ENCODE measurements at places on chromosomes 7 and 10.

DNA sequence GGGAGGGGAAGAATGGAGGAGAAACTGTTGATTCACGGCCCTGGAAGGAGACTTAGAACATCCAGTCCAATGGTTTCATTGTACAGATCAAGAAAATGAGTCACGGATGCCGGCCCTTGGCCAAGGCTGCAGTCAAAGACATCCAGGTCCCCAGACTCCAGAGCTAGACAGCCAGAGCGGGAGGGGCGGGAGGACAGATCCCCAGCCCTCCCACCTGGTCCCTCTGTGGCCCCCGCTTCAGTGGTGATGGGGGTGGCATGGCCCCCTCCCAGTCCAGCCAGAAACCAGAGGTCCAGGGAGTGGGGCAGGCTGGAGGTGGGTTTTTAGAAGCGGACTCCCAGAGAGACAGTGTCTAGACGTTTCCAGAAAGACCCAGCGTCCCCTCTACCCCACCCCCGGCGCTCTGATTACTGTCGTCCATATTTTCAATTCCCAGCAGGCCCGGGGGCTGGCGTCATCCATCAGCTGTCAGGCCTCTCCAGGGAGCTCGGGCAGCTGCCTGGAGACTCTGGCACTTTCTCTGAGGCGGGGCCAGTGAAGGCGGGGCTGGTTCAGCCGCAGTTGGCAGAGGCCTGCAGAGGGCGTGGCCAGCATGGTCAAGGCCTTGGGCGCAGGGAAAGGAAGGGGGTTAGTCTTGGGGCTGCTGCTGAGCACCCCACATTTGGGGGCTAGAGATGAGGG lies 8.0 kb upstream of the HSPB1 start:
- peak; percentile 91 for DNase-seq

GRCh38 chr7:97499204-97499603 lies 232.7 kb upstream of the TAC1 start:
- no peak for DNase-seq

- DNase-seq, result no peak
These were observed 16.2 kb upstream of the MTPAP start for GRCh38 chr10:30365278-30365677.

DNA sequence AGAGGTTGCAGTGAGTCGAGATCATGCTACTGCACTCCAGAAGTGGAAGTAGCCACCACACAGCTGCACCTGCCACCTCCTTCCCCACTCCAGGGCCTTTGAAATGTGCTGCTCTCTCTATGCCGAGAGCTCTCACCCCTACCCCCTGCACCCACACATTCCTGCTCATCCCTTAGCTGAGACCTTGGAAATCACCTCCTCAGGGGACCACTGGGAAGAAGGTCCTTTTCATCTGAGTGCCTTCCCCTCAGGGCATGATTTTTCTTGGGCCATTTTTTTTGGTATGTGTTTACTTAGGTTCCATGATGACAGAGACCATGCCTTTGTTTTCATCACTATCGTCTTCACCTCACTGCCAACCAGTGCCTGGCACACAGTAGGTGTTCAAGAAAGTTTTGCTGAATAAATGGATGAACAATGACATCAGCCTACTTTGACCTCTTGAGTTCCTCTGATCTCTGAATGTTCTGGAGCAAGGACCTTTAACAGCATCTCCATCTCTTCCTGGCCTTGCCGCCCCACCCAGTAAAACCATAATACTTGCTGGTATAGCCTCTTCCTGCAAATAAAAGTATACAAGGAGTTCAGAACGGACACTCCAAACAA lies 166.6 kb upstream of the KLF14 start:
- no peak for DNase-seq

GRCh38 chr10:99975106-99975829 lies 34.5 kb downstream of the DNMBP start:
- no peak for DNase-seq

GRCh38 chr10:101986624-101986971 lies 69.4 kb downstream of the ARMH3 start:
- DNase-seq, result no peak

DNA sequence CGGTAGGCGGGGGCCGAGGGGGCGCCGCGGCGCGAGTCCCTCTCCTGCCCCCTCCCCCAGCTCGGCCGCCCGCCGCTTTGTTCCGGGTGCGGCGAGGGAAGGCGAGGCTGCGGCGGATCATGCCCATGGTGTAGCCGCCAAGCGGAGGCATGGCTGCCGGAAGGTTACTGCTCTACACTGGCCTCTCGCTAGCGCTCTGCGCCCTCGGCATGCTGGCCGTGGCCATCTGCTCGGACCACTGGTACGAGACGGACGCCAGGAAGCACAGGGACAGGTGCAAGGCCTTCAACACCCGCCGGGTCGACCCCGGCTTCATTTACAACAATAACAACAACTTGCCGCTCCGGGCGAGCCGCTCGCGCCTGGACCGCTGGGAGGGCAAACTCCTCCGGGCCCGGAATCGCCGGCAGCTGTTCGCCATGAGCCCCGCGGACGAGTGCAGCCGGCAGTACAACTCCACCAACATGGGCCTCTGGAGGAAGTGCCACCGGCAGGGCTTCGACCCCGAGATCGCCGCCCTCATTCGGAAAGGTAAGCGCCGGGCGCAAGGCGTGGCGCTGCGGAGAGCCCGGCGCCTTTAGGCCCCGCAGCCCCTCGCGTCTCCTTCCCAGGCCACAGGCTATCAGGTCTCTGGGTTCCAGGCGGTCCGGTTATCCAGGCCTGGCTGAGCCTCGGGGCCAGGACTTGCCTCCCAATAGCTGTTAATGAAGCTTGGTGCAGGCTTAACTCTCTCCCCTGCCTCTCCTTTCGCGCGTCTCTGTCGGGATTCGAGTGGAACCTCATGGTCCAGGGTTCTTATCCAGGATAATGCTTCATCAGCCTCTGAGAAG lies 513 bp downstream of the TMEM178B start:
- DNase-seq, result peak; percentile 16

DNA sequence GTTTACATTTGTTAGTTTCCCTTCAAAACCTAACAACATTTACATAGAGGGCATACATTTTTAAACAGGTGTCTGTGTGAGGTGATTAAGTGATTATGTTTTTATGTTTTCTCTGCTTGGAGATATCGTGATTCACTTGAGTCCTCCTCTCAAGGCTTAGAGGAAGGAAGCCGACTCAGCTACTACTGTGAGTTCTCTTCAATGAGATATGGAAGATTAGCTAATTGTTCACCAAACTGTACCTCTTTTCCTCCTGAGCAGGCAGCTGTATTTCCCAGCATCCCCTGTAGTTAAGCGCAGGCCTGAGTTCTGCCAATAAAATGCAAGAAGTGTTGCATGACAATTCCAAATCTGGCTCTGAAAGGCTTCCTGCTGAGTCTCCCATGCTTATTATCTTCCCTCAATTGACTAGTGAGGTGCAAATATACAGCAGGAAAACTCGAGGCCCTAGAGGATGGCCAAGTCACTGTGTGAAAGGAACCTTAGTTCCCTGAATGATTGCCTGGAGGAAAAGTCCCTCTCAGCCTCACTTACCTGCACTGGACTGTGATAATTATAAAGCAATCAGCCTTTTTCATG lies 528.7 kb downstream of the GRM8 start:
- no peak for DNase-seq

DNA sequence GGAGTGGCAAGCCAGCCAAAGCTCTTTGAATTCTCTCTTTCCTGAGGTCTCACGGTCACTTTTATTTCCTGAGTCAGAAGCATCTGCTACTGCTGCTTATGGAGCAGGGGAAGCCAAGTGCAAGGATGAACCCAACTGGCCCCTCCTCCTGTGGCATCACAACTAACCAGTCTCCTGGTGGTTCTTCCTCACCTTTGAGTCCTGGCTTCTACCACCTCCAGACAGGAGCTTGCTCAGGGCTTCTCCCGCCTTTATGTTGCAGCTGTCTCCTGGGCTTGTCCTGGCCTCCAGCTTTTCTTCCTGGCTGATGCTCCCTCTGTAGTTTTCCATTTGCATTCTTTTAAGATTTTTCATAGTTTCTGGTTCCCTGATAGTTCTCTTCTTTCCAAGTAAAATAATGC lies 349.7 kb upstream of the NRP1 start:
- DNase-seq, result no peak

- no peak for DNase-seq
These were observed 15.3 kb downstream of the CALML3 start for GRCh38 chr10:5540080-5540479.

DNA sequence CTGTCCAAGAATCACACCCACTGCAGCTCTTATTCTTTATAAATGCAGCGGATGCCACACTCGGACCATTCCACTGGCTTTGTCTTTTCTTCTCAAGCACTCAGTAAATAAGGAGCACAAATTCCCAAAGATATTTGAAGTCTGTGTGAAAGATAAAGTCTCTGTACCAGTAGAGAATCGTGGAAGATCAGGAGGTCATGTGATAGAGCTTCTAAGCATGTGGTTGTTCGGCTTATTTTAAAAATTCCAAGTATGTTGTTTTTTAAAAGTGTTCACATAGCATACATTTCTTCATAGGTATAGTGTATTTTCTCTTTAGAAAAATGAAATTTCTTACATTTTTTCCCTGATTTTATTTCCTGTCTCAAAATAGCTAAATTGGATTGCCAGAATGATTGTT lies 75.8 kb downstream of the NOC3L start:
- DNase-seq, result no peak

DNA sequence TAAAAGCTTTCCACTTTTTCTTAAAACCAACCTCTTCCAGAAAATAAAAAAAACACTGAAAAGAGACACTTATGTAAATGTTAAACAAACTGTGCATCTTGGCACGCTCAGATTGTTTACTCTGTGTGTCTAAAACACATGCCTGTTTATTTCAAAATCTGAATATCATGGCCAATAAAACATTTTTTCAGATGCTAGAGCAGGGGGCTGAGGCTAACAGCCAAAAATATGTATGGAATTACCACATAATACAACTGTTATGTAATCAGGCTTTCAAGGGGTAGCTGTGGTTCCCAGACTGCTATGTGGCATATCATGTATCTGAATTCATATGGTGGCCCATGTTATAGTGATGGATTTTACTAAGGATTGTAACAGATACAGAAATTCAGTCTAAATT lies 130.4 kb downstream of the HIBADH start:
- peak; percentile 27 for DNase-seq

DNA sequence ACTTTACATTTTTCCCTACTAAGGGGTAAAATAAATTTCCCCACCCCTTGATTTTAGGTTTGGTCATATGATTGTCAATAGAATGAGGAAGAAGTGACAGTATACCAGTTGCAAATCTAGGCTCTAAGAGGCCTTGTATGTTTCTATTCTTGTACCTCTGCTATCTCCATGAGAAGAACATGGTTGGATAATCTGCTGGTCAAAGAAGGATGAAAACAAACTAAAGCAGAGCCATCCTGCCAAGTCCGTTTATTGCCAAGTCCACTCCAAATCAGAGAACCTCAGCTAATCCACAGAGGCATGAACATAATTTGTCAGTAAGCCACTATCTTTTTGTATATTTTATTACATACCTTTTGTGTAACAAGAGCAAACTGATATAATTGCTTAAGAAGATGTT lies 98.0 kb downstream of the CRPPA start:
- no peak for DNase-seq

- peak; percentile 48 for DNase-seq
These were observed 283.4 kb upstream of the FZD8 start for GRCh38 chr10:35925493-35925892.

DNA sequence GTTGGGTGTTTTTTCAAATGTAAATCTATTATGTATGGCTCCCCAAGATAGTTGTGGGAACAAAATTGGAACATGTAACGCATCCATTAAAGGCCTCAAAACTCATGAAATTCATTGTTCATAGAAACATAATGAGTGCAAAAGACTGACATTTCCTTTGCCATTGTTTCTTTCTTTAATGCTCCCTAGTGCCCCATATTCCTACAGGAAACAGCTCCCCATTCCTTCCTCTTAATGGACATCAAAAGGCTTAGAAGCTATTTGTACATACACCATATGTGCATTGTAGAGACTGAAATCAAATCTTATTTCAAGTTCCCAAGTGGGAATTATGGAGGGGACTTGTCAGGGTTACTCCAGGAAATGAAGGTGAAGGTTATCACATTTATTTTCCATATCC lies 139.1 kb downstream of the AHR start:
- DNase-seq, result no peak

GRCh38 chr7:154304231-154304630 lies 252.0 kb downstream of the DPP6 start:
- DNase-seq, result no peak

- no peak for DNase-seq
These were observed 83.8 kb upstream of the MACROH2A2 start for GRCh38 chr10:69968830-69969229.

DNA sequence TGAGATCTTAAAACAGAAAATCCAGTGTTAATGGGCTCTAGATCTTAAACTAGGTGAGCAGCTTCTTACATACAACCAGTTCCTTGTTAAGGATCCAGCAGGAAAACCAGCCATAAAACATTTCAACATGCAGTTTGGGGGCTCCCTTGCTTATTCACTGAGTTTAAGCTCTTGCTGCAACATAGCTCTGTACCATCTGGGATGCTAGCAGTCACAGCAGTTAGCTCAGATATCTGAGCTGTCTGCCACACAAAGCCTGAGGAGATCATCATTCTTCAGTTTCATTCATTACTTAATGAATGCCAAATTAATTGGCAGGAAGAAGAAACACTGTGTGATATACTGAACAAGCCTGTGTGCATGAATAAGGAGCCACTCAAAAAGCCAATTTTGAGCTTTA lies 62.8 kb downstream of the PODXL start:
- DNase-seq, result no peak
